ENCODE measurements at places on chromosomes 4 and X.

GRCh38 chr4:135672202-135672601, 1470.6 kb upstream of the PABPC4L start:
- no peak for DNase-seq

GRCh38 chrX:137236837-137237236, 203.0 kb upstream of the GPR101 start:
- DNase-seq, result no peak

DNA sequence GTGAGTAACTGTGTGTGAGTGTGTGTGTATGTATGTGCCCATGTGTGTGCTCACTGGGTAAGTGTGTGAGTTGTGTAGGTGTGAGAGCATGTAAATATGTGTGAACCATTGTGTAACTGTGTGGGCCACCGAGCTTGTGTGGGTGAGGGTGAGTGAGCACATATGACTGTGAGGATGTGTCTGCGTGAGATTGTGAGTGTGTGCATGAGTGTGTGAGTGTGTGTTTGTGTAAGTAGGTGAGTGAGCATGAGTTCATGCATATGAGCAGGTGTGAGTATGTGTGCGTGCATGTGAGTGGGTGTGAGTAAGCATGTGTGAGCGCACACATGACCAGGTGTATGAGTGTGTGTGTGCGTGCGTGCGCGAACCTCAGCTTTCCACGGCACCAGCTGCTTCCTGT, 1.4 kb upstream of the ATP2B3 start:
- DNase-seq, result no peak

GRCh38 chr4:98641906-98642668, 16.3 kb downstream of the TSPAN5 start:
- no peak for DNase-seq

DNA sequence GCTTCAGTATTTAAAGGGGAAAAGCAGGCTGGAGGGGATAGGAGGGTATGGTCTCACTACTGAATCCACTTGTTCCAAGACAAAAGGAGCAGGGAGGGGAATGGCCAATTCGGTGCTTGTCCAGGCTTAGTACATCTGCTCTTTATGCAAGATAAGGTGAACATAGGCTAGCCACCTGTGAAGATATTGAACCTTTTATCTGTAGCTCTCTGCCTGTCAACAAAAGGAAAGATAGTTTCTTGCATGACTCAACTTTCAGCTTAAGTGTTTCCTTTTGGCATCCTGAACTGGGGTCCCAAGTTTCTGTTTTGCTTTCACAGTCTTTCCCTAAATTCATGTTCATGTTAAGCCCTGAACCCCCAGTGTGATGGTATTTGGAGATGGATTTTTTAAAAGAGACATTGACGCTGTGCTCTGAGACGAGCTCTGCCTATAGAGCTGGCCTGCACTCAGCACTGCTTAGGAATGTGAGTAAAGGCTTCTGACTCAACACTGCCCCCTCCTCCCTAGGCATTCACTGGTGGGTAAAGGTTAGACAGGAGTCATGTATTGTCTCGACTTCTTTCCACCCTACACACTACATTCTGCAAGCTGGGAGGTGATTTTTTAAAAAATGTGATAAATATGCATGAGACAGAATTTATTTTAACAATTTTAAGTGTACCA, 28.2 kb downstream of the FAM149A start:
- no peak for DNase-seq

- DNase-seq, result no peak
Observed at GRCh38 chr4:3213661-3214250, 35.2 kb upstream of the MSANTD1 start.

DNA sequence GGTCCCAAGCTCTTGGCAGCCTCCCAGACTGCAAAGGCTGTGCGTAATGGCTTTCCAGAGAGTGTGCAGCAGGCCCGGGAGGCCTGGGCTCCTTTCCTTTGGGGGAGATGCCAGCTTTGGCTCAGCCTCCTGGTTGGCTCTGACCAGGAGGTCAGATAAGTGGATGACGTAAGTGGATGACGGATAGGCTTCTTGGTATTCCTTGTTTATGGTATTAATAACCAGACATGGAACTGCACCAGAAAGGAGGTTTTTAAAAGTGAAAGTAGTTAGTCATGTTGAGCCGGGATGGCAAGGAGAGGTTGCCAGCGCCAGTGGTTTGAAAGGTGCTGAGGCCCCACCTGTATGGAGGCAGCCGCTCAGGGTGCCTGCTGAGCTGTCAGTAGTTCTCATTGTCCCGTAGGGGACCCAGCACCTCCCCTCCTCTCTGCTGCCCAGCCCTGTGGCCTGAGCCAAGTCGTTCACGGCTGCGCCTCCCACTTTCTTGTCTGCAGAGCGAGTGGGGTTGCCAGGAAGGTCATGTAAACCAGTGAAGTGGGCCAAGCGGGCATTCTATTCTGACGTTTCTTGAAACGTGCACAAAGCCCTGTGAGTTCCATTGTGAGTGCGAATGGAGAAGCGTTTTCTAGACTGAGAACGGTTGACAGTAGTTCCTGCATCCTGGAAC, 28.7 kb upstream of the STOX2 start:
- no peak for DNase-seq

DNA sequence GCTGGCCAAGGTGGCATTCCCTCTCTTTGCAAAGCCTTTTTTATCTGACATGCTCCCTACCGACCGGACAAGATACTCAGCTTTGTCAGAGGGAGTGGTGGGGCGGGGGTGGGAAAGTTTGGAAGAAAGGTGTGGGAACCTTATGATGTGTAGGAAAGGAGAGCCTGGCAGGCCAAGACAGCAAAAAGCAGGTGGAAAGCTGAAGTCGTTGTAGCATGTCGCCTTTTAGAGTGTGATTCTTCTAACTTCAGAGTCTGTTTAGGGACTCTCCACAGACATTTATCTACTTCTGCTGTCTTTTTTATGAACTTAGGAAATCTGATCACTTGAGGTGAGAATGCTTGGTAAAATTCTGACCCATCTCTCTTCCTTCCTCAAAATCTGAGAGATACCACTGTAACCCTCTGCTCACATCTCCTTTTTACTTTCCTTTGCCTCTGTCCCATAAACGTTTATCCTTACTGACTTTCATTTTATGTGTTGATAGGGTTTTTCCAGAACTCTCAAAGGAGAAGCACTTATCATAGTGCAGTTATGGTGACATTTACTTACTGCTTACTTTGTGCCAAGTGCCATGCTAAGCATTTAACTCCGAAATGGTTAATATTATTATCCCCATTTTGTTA, 8.2 kb upstream of the RUFY3 start:
- no peak for DNase-seq

GRCh38 chr4:140854168-140854567, 98.0 kb upstream of the TBC1D9 start:
- no peak for DNase-seq

- DNase-seq, result no peak
Observed at GRCh38 chr4:81214144-81214880, 710 bp downstream of the PRKG2 start.
